ENCODE measurements at places on chromosomes 5 and 9.

- no peak for DNase-seq
Observed at GRCh38 chr9:87816036-87816435, 66.6 kb upstream of the SPATA31E1 start.

- DNase-seq = no peak
Observed at GRCh38 chr5:60823574-60823973, 20.5 kb downstream of the ELOVL7 start.

GRCh38 chr5:35151146-35151920 is 79.0 kb downstream of the PRLR start:
- no peak for DNase-seq

- DNase-seq = no peak
Observed at GRCh38 chr9:105313238-105313637, 68.8 kb downstream of the SLC44A1 start.

DNA sequence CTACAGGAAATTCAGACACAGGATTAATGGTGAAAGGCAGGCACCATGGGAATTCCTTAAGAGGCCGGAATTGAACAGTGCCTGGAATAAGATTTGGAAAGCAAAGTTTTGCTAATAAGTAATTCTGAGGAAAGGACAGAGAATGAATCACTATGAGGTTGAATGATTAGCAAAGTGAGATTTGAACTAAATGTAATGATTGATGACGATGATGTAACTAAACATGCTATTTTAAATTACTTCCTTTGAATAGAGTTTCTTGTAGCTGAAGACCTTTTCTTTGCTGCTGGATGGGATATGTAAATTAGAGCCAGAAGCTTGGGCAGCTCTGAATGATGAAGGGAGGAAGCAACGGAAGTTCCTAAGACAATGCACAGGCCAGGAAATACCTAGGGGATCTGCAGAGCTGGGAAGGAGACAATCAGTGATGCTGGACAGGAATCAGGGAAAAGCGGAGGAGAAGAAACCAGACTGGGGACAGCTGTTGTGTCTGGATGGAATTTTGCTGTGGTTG is 482.0 kb downstream of the PSAT1 start:
- DNase-seq = no peak

DNA sequence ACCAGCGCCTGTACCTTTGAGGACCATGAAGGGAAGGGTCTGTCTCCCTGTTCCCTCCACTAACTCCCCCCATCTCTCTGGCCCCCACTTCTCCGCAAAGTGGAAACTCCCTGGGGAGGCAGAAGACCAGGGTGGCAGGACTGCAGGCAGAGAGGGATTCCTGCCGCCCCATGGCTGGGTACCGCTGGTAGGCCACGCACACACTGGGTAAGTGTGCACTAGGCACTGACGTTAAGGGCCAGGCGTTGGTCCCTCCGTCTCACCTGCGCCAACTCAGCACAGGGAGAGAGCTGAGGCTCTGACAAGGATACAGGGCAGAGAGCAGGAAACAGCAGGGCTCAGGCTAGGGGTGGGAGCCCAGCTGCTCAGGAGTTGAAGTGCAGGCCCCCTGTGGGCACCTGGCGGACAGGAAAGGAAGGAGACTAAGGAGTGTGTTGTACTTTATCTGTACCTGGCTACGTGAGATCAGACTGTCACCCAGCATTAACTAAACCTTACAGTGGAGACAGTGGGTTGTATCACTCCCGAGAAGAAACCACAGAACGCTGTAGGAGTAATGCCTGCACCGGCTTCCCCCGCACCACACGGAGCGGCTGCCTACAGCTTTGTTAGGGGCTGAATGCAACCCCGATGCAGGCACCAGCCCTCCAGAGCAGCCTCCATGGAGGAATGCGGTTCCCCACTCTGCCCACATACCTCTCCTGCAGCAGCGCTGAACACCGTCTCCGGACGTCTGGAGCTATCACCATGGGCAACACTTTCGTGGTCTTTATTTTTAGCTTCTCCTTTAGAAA is 34.2 kb upstream of the CLPTM1L start:
- DNase-seq = no peak

- DNase-seq = no peak
Observed at GRCh38 chr5:174446988-174447387, 277.4 kb upstream of the MSX2 start.

DNA sequence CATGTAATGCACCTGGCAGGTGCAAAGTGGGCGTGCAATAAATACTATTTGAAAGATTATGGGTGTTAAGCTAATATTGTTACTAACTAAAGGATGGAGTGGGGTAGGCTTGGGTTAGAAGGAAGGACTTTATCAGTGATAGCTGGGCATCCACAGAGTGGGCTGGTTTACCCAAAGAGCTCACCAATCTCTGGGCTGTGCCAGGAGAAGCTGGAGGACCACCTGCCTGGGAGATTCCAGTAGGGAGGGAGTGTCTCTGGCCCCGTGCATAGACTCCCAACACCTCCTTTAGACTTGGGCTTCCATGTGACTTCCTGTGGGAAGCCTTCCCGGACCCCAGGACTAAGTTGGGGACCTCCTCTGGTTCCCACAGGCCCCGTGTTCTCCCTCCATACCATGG is 5.6 kb upstream of the URM1 start:
- DNase-seq = no peak

DNA sequence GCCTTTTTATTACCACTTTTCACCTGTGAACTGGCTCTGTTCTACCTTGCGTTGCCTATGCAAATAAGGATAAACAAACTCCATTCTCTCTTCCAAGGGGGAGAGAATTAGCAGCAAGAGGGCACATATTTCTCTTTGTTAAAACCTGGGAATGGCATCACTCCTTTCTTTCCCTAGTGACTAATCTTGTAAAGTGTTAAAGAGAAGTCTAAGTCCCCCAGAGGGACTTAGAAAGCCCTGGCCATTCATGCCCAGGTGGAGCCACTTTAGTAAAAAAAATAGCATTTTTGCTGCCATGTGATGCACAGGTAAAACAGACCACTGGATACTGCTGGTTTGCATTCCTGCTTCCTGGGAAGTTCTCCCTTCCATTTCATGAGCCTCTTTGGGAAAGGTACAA is 148.4 kb downstream of the MAN2A1 start:
- no peak for DNase-seq

DNA sequence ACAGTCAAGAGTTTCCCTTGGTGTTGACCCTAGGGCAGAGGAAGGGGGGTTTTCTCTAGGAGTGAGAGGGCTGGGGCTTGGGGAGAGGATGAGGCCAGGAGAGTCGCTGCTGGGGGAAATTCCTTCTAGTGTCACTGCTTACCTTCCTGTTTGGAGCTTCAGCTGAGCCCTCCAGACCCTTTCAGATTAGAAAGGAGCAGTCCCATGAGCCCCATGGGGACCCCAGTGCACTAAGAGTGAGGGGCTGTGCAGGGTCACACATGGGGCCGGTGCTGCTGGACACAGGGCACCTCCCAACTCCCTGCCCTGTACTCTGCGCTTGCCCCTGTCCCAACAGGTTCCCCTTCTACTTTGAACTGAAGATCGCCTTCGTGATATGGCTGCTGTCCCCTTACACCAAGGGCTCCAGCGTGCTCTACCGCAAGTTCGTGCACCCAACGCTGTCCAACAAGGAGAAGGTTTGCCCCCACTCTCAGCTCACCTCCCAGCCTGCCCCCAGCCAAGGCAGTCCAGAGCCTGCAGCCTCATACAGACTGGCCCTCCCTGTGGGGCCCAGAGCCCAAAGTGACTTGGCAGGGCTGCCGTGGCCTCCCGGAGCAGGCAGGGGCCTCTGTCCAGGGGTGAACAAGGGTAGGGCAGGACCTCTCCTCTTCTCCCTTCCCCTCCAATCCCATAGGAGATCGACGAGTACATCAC is 5.4 kb downstream of the REEP2 start:
- DNase-seq = no peak

DNA sequence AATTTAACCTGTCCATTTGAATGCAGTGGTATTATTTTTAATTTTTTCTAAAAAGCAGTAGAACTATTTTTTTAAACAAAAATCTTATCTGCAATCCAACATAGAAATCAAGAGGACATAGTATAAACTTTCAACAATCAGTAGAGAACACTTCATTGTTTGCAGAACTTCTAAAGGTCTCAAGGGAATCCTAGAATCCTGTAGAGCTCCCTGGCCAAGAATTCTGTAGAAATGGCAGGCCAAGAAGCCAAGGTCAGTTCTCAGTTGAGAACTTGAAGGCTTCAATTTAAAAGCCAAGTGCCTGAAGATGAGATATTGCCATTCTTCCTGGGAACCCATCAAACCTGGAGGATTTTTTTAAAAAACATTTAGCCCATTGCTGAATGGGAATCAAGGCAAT is 199.2 kb upstream of the KLF4 start:
- DNase-seq = no peak

- no peak for DNase-seq
Observed at GRCh38 chr5:179336126-179336870, 9.0 kb downstream of the ADAMTS2 start.

DNA sequence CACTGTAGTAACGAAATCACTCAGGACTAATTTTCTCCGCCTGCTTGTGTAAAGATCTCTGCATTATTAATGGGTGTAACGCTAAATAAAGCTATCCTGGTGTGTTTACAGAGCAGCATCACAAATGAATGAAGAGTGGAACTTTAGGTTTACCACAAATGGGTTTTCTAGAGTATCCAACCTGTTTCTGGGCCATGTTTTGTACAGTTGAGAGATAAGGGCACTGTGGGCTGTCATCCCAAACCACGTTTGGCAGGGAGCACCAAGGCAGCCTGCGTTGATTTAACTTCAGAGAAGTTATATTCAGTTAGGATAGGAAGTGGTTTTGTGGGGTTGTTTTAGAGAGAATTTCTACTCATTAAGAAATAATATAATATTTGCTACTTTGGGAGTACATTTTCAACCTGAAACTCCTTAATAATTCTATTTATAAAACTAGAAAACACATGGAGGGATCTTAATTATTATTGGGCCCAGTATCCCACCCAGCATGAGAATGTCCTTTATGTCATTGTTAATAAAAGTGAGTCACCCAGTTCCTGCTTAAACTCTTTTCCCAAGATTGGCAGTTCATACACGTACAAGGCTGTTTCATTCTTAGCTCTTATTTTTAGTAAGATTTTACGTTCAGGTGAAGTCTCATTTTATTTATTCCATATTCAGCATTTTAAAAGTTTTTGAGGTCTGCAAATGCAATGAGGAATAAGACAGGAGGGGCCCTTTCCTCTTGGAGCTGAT is 8.0 kb downstream of the KCNN2 start:
- DNase-seq = peak; percentile 16

DNA sequence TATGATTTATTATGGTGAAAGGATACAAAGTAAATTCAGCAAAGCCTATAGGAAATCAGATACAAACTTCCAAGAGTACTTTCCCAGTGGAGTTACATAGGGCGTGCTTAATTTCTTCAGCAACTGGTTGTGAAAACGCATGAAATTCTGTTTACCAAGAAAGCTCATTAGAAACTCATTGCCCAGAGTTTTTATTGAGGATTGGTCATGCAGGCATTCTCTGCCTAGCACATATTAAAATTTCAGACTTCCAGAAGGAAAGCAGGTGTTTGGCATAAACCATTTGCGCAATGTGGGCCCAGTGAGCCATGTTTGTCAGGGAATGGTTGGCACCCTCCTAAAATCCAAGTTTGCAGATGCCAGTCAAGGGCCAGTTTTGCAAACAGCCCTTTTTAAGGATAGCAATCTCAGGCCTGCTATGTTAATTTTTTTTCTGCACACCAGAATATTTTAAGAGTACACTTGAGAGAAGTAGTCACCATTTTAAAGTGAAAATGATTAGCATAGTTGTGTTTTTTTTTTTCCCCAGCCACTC is 311.1 kb upstream of the CHD1 start:
- no peak for DNase-seq

DNA sequence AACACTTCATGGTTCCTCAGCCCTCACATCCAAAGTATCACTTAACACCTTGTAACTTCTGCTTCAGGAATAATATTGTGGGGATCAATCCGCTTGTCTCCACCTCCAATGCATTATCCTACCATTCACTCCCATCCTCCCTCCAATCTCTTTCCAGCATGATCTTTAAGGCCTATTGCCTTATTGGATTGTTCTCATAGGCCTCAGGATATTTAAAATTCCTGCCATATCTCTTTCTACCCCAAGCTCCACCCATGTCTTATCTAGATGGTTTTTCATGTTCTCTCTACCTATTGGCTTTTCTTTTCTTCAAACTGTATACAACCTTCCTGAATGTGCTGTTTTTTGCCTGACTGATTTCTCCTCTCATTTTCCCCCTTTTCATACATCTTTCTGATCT is 7.2 kb downstream of the KDM4C start:
- no peak for DNase-seq

DNA sequence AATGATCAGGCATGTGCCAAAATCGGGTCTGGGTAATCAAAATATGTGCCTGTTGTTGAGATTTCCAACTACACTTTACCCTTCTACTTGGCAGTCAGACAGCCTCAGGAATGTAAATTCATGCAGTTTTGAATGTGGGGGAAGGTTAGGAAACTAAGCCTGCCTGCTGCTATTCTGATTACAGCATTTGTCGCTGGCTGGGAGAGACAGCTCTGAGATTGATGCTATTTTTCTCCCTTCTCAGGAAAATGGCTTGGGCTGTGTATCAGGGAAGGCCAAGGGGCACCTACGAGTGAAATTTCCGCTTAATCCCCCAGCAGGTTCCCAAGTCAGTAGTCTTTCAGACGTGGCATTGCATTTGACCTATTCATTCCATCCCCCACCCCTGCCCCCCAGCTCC is 3.6 kb upstream of the RGS7BP start:
- no peak for DNase-seq

GRCh38 chr5:144004146-144004545 is 166.3 kb downstream of the YIPF5 start:
- no peak for DNase-seq

DNA sequence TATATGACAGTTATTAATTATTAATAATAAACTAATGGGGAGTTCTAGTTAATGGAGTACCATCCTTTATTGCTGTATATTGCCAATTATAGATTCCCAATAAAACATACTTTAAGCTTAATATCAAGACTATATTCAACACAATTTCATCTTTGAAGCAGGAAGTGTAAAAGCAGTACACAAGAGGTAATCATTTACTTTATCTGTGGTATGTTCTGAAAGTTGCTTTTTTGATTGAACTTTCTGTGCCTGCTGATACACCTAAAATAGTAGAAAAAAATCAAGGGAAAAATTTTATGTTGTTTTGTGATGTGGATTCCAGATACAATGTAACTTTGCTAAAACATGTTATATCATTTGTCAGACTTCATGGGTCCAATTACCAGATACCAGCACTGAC is 58.0 kb downstream of the ACO1 start:
- no peak for DNase-seq
